Uterus (tissue), 4 donors: ENCODE measurements at places on chromosomes 5 and 9.

DNA sequence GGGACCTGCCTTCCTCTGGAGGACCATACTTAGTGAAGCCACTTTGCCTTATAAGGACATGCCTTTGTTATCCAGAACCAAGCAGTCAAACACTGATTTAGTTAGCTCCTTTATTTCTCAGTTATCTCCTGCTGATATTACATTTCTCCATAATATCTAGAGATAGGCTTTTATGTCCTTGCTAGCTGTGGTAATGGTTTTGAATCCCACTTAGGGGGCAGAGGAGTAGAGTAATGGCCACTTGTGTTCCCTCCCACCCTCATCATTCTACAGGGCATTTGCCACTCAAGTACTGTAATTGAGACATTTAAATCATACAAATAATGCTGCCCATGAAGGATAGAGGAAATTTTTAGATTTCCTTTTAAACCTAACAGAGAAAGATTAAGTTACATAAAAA, 80.9 kb downstream of the DOCK8 start:
- no peak for DNase-seq

- no peak for DNase-seq
Observed at GRCh38 chr5:162565-163337, 28.5 kb upstream of the LRRC14B start.

GRCh38 chr9:105059252-105059651, 131.3 kb upstream of the ABCA1 start:
- no peak for DNase-seq

- DNase-seq, result no peak
Observed at GRCh38 chr9:87120610-87121009, 173.3 kb upstream of the GAS1 start.

DNA sequence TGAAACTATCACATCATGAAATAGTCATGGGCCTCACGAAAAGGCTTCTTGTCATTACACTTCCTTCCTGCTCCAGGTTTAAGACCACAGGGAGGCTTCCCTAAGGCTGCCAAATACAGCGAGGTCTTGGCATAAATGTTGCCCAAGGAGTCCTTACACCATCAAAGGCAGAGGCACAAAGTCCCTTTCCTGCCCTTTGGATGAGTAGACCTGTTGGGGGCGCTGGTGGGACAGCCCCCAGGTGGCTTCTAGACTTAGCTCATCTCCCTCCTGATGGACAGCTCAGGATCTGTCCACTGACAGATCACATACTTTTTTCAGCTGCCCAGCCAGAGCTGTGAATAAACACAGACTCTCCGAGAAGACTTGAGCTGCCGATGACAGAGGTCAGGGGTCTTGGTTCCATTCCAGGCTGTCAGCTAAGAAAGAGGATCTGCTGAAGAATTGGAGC, 15.5 kb upstream of the MEGF9 start:
- no peak for DNase-seq

GRCh38 chr5:71483355-71483754, 27.9 kb downstream of the BDP1 start:
- DNase-seq, result no peak

DNA sequence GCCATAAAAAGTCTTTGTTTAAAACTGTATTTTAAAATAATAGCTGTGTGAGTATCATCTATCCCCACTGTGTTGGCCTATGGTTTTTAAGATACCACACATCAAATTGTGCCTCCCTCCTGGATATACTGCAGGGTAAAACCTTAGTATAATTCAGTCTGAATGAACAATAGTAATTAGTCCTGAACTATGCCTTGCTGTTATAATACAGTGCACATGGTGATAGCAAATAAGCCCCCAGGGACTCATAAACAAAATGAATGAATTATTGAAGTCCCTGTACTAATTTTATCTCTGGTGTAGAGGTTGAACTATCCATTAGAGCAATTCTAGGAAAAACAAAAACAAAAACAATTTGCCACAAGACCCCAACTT, 142.7 kb upstream of the ADAMTSL1 start:
- DNase-seq, result no peak

DNA sequence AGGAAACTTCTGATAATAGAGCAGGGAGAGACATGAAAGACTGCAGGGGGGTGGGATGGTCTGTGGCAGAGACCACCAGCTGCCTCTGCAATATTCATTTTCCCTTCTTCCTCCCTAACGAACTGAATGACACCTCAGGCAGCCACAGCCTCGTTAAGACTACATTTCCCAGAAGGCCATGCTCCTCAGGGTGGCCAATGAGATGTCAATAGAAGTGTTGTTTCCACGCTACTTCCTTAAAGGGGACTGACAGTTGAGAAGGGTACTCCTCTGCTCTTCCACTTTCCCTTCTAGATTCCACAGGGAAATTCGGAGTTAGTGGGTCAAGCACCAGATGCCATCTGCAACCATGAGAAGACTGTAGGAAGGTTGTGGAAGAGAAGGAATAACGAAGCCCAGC, 52.0 kb upstream of the DAPK1 start:
- DNase-seq, result peak; percentile 17

DNA sequence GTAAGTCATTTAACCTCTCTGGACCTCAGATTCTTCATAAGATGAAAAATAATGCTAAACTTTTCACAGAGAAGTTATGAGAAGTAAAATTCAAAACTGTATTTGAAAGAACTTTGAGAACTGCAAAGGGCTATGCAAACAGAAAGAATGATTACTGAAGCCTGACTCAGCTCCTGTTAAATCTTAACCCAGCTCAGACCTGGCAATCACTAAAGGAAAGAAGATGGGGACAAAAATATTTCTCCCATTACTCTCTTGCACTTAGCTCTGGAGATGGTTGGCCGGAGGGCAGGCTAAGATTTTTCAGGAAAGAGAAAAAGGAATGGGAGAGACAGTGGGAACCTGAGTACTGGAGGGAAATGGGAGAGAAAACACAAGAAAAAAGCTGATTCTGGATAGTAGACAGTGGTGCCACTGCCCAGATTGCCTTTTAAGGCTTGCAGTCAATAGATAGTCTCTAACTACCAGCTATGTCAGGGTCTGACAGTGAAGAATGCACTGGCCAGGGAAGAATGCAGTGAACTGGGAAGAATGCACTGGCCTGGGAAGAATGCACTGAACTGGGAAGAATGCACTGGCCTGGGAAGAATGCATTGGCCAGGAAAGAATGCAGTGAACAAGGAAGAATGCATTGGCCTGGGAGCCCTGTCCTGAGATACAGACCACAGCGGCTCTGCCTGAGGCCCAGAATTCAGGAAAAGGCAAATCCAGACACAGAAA, 25.2 kb upstream of the CEMIP2 start:
- no peak for DNase-seq

GRCh38 chr5:76805821-76806505, 12.9 kb upstream of the F2RL1 start:
- no peak for DNase-seq

GRCh38 chr9:131636593-131636992, 91.3 kb downstream of the PRRT1B start:
- no peak for DNase-seq

DNA sequence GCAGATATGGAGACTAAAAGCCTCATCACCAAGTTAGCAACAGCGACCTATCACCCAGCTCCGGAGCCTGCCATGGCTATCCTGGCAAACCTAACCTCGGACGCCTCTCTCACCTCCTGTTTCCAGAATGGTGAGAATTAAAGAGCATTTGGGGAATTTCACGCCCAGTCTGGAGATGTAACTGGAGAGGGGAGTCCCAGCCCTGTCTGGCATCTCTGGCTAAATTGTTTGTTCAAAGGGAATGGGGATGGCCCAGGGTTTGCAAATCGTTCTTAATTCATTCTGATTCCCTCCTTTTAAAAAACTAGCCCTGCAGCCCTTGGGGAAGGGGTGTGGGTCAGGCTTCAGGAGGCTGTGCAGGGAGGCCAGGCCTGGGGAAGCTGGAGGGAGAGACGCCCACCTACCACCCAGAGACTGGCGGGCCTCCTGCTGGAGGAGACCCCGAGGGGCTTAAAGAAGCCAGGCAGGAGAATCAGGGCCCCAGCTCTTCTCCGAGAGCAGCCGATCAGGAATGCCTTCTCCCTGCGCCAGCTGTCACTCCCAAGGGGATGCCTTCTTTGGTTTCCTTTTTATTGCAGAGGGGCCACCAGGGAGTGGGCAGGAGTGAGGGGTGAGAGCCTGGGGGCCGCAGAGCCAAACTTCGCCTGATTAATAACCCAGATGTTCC, 964 bp upstream of the COL5A1 start:
- no peak for DNase-seq

- peak; percentile 32 for DNase-seq
Observed at GRCh38 chr9:126611592-126612325, 2.0 kb upstream of the LMX1B start.

GRCh38 chr5:110951373-110951791, 120.1 kb upstream of the TSLP start:
- DNase-seq, result no peak

- DNase-seq, result no peak
Observed at GRCh38 chr9:102185962-102186361, 447.5 kb upstream of the GRIN3A start.

DNA sequence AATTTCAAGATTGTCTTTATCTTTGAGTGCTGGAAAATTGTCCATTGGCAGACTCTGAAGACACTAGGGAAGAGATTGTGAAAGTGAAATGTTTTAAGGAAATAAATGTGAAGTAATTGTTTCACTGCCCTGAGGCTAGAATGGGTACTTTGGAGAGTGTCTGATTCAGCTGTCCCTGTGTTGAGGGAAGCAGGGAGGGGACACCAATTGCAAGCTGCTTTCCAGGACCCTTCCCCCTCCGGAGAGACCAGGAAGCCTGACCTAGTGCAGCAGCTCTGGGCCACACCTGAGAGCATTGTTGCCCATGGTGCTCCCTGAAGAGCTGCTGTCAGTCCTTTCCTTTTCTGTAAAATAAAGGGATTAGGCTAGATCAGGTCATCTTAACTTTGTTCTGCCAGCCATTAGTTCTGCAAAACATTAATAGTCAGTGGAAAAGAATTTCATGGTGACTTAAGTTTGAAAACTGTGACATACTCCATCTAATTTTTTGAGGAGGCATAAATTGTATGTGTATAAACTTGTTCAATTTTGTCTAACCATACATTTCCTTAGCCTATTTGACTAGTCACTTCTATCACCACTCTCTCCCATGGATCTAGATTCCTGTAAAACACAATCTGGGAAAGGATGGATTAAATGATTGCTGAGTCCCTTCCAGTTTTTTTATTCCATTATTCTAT, 18.8 kb downstream of the MAP1B start:
- DNase-seq, result no peak

DNA sequence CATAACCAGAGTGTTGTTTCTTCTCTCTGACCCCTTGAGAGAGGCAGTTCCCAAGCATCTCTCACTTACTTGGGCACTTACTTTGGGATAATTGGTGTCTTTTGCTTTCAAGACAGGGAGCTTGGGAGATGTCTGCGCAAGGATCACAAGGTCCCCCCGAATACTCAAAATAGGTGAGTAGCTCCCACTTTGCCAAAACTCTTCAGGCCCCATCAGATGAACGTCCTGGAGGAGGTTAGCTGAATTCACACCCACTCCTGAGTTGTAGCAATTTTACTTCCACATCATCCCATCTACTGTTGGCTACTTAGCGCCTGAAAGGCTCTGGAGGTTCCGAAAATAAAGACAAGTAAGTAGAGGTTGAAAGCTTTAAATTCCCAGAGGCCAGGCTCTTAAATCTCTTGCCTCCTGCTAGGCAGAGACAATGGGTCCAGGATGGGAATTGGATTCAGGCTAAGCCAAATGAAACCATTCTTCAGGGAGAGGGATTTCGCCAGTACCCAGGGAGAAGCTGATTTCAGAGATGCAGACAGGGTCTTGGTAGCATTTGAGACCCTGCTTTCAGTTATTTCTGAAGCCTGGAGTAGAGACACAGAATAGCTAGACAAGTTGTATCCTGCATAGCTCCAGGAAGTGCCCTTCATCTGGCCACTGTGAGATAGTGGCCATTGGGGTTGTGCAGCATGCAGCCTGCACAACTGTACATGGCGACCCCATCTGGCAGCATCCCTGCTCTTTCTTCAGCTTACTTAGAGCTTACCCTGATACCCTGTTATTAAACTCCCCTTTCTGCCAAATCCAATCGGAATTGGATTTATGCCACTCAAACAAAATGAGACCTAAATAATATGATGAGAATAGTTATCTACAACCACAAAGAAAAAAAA, 60.1 kb downstream of the BOD1 start:
- no peak for DNase-seq

GRCh38 chr5:37424441-37424840, 45.3 kb downstream of the WDR70 start:
- DNase-seq, result no peak

- DNase-seq, result no peak
Observed at GRCh38 chr9:72210522-72210921, 61.3 kb downstream of the GDA start.

GRCh38 chr5:174549254-174549653, 175.1 kb upstream of the MSX2 start:
- no peak for DNase-seq

DNA sequence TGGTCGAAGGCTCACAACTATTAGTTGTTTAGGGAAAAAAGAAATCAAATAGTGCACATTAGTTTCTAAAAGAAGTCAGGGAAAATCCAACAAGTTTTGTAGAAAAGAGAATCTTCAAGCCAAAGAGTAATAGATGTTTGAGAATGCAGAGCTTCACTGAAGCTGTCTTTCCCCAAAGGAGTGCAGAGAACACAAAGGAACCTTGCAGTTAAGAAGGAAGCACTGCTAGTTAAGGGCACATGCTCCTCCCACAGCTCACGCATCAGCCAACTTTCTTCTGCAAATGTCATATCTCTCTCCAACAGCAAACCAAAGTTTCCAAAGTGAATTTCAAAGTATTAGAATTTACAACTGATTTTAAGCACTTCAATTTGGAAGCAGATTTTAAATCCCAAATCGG, 116.4 kb upstream of the FST start:
- no peak for DNase-seq

GRCh38 chr9:133547116-133547515, 12.6 kb downstream of the ADAMTSL2 start:
- DNase-seq, result no peak

GRCh38 chr5:123518111-123518510, 6.1 kb downstream of the CSNK1G3 start:
- DNase-seq, result no peak

- DNase-seq, result no peak
Observed at GRCh38 chr5:140977003-140977402, 10.7 kb downstream of the PCDHAC2 start.
